ENCODE measurements at places on chromosomes 5 and 9.

DNA sequence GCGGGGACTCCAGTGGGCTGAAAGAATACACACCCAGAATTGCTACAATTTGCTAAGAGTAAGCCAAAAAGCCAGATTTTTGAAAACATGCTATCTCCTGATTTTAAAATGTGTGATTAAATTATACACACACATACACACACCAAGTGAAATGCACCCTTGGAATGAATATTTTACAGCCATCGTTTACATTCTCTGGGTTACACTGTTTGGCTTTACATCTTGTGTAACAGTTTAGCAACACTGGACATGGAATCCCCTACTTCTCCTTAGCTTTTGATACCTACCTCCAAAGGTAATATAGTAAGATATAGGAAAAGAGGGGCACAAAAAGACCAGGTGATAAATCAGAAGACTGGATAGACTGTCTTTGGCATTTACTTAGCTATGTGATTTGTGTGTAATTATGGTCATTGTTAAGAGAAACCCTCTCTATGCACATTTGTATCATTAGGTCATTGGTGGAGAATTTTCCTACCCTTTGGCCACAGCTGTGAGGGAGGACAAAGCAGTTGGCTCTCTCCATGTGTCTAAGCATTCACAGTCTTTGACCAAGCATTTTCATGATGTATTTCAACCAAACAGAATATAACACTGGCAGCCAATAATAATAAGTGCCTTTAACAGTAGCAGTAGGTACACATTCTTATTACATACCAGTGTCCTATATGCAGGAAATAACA is 7.6 kb downstream of the SVEP1 start:
- DNase-seq, result no peak

GRCh38 chr9:110898866-110899265 is 139.4 kb downstream of the LPAR1 start:
- DNase-seq, result no peak

- DNase-seq, result no peak
Observed at GRCh38 chr5:91486638-91487037, 103.5 kb upstream of the ARRDC3 start.

GRCh38 chr5:180683220-180683922 is 34.0 kb upstream of the FLT4 start:
- DNase-seq, result no peak

DNA sequence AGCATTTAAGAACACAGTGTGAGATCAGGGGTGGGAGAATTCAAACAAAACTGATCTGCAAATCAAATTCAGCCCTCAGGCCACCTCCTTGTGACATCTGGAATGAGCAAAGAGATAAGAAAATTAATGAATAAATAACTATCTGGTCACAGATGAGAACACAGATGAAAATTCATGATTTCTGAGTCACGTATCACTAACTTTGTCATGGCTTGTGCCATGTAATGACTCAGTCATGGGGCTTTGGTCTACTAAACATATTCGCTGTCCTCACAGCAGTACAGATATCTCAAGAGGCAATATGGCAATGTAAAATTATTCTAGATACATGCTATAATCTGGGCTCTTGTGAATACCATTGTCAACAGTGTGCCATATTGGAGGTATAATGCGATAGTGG is 274.4 kb downstream of the MAN2A1 start:
- DNase-seq, result no peak

- no peak for DNase-seq
Observed at GRCh38 chr5:87069974-87070608, 197.6 kb upstream of the RASA1 start.

DNA sequence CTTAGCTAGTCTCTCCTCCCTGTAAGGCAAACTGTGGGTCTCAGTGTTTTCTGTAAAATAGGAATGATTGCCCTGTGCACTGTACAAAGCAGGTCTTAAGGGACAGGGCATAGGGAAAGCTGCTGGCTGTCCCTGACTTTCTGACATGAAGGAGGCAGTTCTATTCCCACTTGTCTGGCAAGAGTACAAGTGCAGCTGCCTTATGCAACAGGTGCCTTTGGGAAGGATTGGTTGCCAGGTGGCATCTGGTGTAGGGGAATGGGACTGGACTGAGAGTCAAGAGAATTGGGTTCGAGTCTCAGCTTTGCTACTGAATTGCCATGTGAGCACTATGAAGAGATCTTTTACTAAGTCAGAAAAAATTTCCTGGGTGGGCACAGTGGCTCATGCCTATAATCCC is 10.0 kb downstream of the BSPRY start:
- no peak for DNase-seq

GRCh38 chr9:73575101-73576060 is 423.7 kb downstream of the ANXA1 start:
- no peak for DNase-seq

GRCh38 chr5:151293624-151294023 is 9.9 kb downstream of the SLC36A3 start:
- DNase-seq, result no peak

GRCh38 chr9:119033596-119033995 is 335.6 kb downstream of the BRINP1 start:
- DNase-seq, result no peak

- no peak for DNase-seq
Observed at GRCh38 chr5:168443950-168444700, 42.1 kb upstream of the RARS1 start.

All from stimulated activated CD4-positive, alpha-beta T cell treated with anti-CD3 and anti-CD28 coated beads, Interleukin-4, amount 100 ng/mL, for 48 hours (primary cell).